Activated T-helper 1 cell treated with Interleukin-2 at 50 U/mL for 16 hours (primary cell): ENCODE measurements at places on chromosomes 12 and 14.

DNA sequence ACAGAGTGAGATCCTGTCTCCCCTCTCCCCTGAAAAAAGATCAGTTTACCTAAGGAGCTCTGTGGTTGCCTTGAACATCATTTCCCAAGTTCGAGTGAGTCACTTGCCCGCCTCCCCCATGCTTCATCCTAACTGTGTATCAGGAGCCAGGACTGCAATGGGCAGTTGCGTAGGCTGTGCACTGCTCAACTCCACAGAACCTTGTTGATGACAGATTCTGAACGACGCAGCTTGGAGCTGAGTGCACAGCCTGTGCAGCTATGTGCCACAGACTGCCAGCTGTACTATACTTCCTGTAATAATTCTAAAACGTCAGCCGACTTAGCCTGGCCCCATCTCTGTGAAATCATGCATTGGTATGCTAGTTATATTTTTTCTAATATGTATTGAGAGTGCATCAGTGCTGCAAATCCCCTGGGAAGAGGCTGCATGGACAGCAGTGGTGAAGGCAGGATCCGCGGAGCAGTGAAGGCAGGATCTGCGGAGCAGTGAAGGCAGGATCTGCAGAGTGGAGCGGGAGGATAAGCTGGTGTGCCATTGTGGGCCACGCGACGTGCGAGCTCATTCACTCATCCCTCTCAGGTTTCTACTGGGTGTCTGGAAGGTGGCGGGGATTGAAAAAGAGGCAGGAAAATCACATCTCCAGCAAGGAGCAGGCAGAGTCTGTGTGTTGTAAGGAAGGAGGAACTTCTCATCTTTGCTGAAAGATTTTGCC lies 80.8 kb downstream of the GALNT9 start:
- DNase-seq: no peak

GRCh38 chr12:118160536-118160935 lies 24.6 kb downstream of the PEBP1 start:
- DNase-seq: no peak

- no peak for DNase-seq
Observed at GRCh38 chr12:67489007-67489406, 159.5 kb upstream of the DYRK2 start.

GRCh38 chr14:56632195-56632594 lies 52.6 kb downstream of the TMEM260 start:
- no peak for DNase-seq

- no peak for DNase-seq
Observed at GRCh38 chr12:60349232-60349978, 753.6 kb downstream of the SLC16A7 start.

GRCh38 chr12:45725631-45726602 lies 3.6 kb upstream of the ARID2 start:
- no peak for DNase-seq

- DNase-seq: no peak
Observed at GRCh38 chr14:81533212-81533535, 479 bp downstream of the SEL1L start.

DNA sequence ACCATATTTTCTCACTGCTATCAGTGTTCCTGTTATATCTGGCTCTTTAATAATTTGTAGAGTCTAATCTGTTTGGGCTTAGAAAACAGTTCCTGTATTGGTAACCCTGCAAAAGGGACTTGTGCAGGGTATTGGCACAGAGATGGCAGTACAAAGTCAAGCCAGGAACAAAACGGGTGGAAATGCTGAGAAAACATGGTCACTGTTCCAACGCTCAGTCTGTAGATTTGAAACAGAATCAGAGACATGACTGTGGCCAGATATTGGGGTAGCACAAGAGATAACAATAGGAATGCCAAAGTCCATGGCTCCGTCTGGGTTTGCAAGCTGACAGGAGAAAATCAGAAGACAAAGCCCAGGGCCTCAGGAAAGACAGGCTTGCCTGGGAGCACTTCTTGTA lies 290.7 kb upstream of the PDE3A start:
- no peak for DNase-seq

DNA sequence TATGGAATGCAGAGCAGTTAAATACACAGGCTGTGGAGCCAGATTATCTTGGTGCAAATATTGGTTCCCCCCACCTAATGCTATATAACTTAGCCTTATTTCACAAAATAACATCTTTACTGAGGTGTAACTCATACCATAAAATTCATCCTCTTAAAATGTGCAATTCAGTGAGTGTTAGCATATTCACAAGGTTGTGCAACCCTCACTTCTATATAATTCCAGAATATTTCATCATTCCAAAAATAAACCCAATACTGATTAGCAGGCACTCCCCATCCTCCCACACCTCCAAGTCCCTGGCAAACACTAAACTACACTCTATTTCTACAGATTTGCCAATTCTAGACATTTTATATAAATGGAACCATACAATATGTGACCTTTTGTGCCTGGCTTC lies 116.3 kb upstream of the CNTN1 start:
- no peak for DNase-seq

GRCh38 chr14:22721213-22721612 lies 45.3 kb upstream of the OXA1L start:
- DNase-seq: no peak

DNA sequence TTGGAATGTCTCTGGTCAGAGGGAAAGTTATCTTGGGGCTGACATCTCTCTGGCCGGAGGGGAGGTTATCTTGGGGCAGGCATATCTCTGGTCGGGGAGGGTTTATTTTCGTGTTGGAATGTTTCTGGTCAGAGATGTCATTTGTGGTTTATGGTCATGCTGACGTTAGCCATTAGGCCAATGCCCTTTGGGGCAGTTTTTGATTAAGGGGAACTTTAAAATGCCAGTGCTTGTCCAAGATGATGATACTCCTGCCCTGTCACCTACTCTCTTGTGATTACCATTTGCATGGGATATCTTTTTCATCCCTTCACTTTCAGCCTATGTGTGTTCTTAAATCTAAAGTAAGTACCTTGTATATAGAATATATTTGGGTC lies 29.0 kb upstream of the A2M start:
- no peak for DNase-seq

GRCh38 chr12:100942984-100943749 lies 148.6 kb downstream of the ANO4 start:
- no peak for DNase-seq

- DNase-seq: no peak
Observed at GRCh38 chr12:32567296-32567674, 111.8 kb upstream of the DNM1L start.

- DNase-seq: no peak
Observed at GRCh38 chr12:21642707-21643389, 14.8 kb downstream of the LDHB start.

- no peak for DNase-seq
Observed at GRCh38 chr14:91327250-91327595, 82.7 kb upstream of the GPR68 start.

GRCh38 chr12:80217011-80217535 lies 117.7 kb downstream of the OTOGL start:
- DNase-seq: no peak

DNA sequence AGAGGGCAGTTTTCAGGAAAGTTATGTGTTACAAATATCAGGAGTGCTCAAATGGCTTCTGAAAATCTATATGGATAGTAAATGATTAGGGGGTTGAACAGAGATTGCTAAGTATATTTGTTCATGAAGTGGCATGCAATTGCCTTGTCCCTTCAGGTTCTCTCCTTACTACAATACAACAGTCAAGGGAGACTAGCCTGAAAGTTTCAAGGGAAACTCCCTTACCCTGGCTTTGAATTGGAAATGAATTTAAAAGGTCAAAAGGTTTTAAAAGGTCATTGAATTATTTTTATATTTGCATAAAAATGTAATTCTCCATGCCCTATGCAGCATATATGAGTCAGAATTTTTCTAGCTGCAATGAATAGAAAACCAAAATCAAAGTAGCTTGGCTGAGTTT lies 253.1 kb upstream of the SYT1 start:
- DNase-seq: no peak

GRCh38 chr12:42980441-42980840 lies 390.9 kb upstream of the PRICKLE1 start:
- no peak for DNase-seq

DNA sequence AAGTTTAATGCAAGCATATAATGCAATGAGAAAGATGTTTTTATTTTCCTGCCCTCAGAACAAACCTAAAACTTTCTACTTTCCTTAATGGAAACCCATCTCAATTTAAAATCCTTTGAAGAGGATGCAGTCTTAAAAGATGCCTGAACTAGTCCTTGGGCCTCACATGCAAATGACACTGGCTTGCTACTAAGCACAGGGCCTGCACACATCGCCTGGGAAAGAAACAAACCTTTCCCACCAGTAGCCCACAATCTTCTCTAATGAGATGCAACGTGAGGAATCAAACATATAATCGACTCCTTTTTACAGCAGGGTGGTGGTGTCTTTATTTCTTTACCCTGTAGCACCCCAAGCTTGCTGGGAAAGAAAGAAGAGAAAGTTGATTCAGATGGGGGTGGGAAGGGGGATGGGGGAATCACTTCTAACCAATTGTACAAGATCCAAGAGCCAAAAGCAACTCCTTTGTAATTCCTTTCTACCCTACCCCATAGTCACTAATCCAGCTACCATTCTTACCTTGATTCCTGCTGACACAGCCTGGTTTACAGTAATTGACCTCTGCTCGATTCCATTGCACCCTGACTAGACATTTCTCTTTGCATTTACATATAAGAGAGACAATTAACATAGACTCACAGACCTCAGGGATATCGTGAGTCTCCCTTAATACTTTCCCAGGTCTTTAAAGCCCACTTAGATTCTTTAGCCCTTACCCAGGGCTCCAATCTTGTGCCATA lies 69.5 kb upstream of the FERMT2 start:
- no peak for DNase-seq

- no peak for DNase-seq
Observed at GRCh38 chr12:64170024-64170423, 52.1 kb downstream of the KICS2 start.

GRCh38 chr14:66045572-66046021 lies 440.6 kb upstream of the CCDC196 start:
- no peak for DNase-seq

DNA sequence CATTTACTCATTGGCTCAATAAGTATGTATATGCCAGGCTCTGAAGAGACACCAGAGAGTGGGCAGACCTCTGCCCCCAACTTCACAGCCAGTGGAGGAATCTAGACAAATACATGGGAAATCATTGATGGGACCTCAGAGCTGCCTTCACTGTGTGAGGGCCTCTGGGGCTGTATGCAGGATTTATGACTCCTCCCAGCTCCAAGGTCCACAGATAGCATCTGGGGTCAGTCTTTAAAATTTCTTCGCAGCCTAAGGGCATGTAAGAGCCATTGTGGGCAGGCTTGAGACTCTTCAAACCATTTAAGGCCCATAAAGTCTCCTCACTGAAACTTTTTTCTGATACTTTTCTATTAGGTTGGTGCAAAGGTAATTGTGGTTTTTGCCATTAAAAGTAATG lies 125.5 kb downstream of the SPTSSA start:
- DNase-seq: no peak

DNA sequence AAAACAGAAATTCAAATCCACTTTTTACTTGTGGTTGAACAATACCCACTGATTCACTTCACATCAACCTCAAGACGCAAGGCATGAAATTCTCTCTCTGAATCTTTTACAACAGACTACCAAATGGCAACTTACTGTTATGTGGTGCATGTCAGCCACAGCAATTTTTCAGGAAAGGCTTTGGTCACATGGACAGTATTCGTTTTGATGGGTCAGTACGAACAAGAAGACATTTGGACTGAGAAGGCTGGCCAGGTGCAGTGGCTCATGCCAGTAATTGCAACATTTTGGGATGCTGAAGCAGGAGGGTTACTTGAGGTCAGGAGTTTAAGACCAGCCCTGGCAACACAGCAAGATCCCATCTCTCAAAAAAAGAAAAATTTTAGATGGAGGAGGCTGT lies 144.0 kb downstream of the SEC23A start:
- DNase-seq: no peak

GRCh38 chr12:69123919-69124638 lies 115.3 kb upstream of the CPSF6 start:
- DNase-seq: no peak

DNA sequence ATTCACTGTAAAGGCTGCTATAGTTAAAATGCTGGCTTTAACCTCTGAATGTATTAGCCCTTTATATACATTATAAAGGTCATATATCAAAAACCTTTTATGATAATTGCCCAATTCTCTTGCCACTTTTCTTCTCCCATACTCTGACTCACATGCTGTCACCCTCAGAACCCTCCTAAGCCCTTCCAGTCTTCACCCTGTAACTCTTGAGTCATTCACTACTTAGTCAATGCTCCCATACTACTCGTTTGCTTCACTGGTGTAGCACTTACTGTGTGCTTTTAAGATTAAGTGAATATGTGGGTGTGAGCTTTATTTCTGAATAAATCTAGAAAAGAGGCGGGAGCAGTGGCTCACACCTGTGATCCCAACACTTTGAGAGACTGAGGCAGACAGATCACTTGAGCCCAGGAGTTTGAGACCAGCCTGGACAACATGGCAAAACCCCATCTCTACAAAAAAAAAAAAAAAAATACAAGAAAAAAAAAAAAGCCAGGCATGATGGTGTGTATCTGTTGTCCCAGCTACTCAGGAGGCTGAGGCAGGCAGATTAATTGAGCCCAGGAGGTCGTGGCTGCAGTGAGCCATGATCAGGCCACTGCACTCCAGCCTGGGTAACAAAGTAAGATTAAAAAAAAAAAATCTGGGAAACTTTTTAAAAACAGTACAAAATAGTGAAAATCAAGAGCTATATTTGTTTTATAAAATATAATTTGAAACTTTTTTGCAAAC lies 37.6 kb downstream of the SPATA7 start:
- no peak for DNase-seq

GRCh38 chr14:96129128-96129736 lies 75.4 kb upstream of the BDKRB2 start:
- DNase-seq: no peak

DNA sequence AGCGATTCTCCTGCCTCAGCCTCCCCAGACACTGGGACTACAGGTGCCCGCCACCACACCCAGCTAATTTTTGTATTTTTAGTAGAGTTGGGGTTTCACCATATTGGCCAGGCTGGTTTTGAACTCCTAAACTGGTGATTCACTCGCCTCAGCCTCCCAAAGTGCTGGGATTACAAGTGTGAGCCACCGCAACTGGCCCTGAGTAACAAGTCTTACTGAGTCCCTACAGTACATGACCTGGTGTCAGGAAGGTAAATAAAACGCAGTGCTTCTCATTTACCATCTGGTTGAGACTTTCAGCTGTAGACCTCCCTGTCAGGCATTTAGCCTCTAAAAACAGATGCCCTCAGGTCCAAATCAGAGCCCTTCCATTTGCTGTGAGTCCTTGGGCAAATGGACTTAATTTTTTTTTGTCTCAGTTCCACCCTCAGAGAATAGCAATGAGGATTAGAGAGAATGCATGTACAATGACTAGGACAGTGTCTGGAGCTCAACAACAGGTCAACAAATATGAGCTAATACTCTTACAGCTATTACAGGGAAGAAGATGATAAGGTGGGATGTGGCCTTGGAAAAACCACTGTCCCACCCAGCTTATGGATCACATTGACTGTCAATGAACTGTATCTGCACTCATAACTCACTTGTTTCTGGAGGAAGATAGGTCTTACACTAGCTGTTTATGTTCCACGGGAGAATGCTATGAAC lies 70.5 kb downstream of the PHLDA1 start:
- no peak for DNase-seq
